ENCODE measurements at places on chromosomes 7 and 10.

DNA sequence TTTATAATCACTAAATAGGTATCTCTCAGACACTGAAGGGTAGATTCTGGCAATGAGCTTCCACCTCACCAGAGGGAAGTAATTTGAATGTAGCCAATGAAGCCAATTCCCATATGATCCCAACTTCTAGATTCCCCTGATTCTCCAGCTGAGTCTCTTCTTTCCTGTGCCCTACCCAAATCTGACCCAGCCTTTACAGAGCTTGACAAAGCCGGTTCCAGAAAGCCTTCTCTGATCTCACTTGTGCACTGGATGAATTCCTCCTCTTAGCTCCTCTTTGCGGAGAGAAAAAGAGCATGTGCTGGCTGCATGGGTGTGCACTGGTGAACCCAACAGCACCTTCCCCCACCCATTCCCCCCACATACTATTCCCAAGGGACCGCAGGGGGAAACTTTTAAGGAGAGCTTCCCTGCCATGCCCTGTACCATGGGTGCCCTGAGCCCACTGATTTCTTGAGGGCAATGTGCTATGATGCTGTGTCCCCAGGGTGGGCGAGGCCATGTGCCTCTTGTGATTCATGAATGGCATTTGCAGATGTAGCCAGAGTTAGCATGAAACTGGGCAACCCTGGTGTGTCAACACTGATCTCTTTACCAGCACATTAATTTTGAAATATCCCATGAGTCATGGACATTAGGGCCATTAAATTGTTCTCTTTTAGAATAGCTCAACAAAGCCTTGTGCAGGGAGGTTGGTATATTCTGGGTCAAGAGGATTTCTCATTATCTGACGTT lies 50.4 kb upstream of the PLEKHA1 start:
- DNase-seq, result peak; percentile 80

DNA sequence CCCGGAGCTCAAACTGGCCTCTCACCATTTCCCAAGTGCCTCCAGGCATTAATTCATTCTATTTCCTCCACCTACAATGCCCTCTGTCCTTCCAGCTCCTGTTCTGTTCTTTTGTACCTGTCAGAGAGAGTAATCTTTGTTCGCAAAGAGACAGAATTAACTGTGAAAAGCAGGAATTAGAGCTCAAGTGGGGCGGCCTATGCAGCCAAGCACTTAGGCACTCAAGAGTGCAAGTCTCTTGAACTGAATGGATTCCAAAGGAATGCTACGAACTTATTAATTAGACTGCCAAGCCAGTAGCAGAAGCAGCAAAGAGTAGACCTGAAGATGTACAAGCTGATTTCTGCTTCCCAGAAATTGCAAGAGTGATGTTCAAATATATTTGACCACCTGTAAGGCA lies 338.3 kb upstream of the AUTS2 start:
- DNase-seq, result no peak

DNA sequence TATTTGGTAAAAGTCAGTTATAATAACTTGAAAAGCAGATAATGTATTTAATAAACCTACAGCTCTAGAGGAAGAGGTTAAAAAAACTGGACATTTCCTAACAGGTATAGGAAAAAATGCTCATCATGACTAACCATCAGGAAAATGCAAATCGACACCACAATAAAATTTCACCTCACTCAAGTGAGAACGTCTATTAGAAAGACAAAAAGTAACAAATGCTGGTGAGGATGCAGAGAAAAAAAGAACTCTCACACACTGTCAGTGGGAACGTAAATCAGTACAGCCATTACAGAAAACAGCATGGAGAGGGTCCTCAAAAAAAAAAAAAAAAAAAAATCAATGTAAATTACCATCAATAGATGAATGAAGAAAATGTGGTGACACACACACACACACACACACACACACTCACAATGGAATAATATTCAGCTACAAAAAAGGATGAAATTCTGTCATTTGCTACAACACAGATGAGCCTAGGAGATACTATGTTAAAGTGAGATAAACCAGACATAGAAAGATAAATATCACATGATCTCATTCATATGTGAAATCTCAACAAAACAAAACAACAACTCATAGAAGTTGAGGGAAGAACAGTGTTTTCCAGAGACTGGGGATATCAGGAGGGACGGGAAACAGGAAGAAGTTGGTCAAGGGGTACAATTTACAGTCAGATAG lies 20.1 kb downstream of the EPC1 start:
- no peak for DNase-seq

DNA sequence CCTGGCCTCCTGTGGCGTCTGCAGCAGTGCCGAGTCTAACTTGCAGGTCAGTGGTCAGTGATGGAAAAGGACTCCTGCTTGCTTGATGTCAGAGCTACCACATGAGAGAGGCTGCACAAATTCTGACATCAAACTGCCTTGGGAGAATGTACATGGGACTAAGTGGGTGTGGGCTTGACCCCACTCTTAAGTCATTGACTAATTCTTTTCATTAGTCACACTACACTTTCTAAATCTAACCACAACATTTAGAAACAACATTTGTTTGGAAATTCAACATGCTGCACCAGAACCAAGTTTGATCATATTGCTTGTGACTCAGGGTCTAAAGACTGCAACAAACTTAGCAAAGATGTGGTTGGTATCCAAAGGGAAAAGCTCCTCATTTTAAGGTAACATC lies 24.4 kb upstream of the CDC14C start:
- peak; percentile 28 for DNase-seq

- DNase-seq, result no peak
Observed at GRCh38 chr10:131485732-131486131, 174.2 kb upstream of the TCERG1L start.

GRCh38 chr7:47291461-47292081 lies 290.3 kb downstream of the TNS3 start:
- DNase-seq, result peak; percentile 93

- DNase-seq, result no peak
Observed at GRCh38 chr7:2014391-2015241, 218.1 kb downstream of the MAD1L1 start.

DNA sequence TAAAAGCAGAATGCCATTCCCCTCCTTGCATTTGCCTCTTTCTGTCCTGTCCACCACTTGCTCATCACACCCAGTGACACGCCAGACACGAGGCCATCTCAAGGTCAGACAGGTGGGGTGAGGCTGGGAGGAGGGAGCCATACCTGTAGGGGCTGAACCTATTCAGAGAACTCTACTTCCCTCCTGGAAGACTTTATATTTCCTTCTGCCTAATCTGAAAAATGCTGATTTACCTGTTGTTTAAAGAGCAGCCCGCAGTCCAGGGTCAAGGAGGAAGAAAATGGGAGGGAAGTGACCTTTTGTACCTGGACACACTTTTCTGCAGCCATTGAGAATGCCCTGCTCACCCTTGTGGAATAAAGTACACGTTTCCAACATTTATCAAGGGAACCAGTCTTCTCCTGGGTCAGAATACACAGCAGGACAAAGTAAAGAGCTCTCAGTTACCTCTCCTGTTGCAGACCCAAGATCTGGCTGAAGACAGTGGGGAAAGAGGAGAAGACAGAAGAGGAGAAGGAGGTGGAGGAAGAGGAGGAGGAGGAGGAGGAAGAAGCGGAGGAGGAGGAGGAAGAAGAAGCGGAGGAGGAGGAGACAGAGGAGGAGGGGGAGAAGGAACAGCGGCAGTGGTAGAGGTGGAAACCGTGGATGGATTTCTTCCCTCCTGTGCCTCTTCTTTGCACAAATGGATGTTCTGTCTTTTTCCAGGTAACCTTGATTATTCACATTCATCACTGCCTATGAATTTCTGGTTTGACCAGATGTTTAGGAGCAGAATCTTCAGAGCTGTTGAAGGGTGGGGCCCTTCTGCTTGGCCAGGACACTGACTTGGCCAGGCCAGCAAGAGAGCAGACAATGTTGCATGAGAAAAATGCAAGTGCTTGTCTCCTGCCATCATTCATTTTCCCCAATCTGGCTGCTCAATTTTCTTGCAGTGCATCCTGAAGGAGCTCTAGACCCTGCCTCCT lies 1.2 kb upstream of the BLNK start:
- DNase-seq, result no peak

DNA sequence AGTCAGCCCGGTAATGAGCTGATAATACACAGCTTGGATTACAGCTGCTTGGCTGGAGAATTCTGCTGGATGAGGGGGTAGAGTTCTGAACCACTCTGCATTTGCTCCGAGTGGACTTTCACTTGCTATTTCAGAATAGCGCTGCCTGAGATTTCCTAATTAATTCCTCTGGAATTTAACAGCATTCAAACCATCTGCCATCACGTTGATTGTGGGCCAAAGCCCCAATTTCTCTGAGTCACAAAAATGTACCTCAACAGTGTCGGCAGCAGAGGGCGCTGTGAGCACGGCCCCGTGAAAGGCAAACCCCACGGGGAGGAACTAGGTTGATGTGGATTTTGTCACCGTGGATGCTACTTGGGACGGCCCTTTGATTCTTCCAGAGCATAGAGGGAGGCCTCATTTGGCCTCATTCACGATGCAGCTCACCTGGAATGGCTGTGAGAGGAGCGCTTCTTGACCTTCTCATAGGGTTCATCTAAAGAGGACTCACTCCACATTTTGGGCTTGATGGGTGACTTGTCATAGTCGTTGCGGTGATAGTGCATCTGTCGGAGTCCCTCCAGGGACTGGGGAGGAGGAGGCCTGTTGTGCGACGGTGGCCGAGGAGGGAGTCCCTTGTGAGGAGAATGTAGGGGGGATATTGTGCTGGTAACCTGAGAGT lies 73.3 kb downstream of the PRPF18 start:
- DNase-seq, result peak; percentile 78
